Right ventricle myocardium superior (tissue), 1 donor: ENCODE measurements at places on chromosomes 11 and 22. TPM values are rescaled to one million over a fixed set of nuclear protein-coding genes. Genes with fewer than 3 reads are reported as not detected.

Gene FGF19
- not detected for total RNA-seq

GRCh38 chr22:36853407-36854099 lies 7.3 kb upstream of the NCF4 start:
- DNase-seq = peak; percentile 86

- no peak for DNase-seq
These were observed 115.2 kb upstream of the PITPNB start for GRCh38 chr22:28034145-28034759.

DNA sequence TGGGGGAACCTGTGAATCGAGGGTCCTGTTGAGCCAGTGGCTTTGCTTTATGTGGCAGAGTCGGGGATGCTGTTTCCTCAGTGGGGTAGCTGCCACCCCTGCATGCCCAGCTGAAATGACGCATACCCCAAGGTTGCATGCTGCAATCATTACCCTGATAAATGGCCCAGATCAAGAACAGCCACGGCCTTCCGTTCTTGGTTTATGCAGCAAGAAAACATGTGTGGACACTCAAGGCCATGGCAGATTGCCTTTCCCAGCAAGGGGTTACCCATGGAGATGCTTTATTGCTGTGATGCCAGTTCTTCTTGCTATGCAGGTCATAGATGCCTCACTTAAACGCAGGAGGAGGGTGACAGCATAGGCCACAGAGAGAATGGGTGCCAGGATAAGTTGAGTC lies 14.3 kb upstream of the SREBF2 start:
- DNase-seq = no peak

DNA sequence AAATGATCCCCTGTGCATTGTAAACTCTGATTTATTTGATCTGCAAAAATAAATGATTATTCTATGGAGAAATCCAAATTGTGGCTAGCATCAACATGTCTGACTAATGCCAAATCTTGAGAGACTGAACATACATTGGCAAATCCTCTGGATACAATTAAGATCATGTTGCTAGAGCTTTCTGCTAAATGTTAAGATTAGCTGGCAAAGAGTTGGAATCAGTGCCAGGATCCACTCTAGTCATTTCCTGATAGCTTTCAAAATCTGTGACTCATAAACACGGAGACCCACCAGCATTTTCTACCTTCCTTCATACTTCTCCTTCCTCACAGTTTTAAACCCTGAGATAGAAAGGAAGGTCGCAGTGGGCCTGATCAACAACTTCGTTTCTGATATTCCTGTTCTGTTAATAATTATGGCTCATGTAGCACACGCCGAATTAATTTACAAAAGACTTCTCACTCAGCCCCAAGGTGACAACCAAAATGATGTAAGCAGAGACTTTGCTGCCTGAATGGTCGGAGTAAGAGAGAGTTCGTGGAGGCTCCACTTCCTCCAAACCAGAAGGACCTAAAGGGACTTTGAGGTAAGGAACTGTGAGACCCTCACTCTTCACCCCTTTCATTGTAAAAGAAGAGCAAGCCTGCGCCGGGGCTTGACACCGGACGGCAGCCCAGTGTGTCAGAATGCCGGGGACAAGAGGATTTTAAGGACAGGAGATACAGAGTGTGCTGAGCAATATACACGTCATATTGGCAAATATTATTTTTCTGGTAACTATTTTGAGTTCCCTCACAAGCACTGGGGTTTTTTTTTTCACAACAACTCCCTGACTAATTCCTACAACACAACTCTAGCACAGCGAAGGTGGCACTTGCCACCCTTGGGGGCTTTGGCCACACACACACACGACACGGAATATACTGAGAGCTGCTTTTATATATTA lies 42.0 kb downstream of the SERPINH1 start:
- no peak for DNase-seq

DNA sequence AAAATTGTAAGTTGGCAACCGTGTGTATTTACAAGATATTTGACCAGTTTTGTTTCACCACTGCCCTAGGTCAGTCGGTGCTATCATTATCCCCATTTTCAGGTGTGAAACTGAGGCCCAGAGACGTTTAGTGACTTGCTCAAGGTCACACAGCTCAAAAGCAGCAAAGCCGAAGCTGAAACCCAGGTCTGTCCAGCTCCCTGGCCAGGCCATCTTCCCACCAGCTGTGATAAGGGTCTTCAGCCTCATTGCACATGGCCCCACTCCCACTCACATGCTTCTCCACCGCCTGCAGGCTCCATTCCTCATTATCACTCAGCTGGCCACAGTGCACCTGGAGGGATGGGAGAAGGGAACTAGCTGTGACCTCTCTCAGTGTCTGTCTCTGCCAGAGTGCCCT lies 83.2 kb downstream of the PDE2A start:
- DNase-seq = no peak

- DNase-seq = no peak
These were observed 73.3 kb downstream of the TRMU start for GRCh38 chr22:46408568-46409506.

- DNase-seq = no peak
These were observed 6.3 kb downstream of the FDX1 start for GRCh38 chr11:110435780-110436717.

Gene LRP4
- 20.3 TPM for total RNA-seq

Gene KIF18A
- 0.16 TPM for total RNA-seq

GRCh38 chr22:39359659-39360195 lies 9.9 kb downstream of the SYNGR1 start:
- DNase-seq = peak; percentile 13

GRCh38 chr22:26372890-26373289 lies 56.2 kb upstream of the ASPHD2 start:
- no peak for DNase-seq

DNA sequence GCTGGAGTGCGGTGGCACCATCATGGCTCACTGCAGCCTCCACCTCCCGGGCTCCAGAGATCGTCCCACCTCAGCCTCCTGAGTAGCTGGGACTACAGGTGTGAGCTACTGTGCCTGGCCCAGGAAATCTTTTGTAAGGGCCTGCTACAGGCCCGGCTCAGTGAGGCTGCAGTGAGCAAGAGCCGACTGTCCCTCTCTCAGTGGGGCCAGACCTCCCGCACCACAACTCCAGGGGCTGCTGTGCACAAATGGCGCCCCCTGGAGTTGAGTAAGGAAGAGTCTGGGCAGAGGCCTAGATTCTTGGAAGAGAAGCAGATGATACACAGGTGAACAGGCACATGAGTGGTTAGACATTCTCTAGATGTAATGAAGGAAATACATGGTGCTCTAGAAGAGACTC lies 7.0 kb downstream of the SERHL2 start:
- peak; percentile 26 for DNase-seq

DNA sequence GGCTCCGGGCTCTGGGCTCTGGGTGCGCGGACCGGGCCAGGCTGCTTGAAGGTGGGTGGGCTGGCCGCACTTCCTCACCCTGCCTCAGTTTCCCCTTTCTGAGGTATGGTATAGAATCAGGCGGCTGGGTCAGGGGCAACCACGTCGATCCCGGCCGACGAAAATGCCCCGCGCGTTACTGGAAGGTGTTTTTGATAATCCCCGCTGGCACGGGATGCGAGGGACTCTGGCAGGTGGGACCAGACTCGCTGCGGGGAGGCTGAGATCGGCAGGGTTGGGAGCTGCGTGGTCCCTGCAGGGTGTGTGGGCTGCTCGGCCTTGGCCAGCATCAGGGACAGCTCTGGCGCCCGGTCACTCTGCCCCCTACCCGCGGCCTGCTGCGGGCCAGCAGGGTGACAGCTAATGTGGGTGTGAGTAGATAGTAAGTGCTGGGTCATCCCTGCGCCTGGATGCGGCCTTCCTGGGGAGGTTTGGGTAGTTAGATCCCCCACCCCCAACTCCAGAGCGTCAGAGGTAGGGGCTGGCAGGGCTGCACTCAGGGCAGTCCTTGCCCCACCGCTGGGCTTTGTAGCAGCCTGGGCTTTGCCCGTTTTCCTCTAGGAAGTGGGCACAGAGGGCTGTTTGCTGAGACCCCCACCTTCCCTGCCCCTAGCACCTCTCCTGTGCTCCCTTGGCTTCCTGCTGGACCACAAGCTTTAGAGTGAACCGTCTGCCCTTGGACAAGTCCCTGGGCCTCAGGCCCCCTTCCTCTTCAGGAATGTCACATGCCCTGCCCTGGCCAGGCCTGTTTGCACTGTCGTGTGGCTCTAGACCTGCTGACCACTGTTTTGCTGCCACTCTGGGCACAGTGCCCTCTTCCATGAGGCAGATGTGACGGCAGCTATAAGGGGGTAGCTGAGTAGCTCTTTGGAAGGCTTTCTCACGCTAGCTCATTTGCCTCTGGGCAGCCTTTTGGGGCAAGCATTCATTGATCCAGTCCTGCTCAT lies 579 bp downstream of the TANGO2 start:
- peak; percentile 84 for DNase-seq

DNA sequence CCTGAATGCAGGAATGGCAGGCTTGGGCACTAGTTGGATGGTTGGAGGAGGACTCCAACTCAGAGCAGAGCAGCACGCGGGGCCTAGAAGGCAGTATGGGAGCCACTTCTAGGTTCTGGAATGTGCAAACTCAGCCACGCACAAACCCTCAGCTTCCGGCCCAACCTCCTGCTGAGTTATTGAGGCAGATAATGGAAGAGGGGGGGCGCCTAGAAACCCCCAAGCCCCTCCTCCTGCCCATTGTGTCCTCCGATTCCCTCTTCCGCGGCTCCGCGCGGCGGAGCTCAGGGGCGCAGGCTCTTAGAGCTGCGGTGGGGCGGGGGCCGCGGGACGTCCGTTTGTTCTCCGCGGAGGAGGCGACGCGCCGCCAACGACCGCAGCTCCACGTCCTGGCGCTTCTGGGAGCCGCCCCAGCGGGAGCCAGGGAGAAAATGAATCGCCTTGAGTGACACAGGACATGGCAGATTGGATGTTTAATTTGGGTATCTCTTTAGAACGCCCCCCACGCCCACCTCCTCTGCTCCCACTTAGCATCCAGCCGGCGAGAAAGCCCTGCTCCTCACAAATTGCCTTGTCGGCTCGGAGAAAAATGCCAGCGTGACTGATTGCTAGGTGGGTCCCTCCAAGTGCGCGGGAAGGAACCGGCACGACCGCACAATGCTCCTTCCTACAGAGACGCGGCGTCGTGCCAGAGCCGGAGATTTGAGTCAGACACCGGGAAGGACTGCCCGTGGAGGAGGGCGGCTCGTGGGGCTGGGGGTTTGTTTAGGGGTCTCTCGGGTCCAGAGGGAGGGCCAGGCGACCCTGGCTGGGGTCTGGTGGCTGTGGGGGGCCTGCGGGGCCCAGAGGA lies 144.6 kb downstream of the NECTIN1 start:
- DNase-seq = peak; percentile 61

Gene CYTH4
- 7.0 TPM for total RNA-seq

DNA sequence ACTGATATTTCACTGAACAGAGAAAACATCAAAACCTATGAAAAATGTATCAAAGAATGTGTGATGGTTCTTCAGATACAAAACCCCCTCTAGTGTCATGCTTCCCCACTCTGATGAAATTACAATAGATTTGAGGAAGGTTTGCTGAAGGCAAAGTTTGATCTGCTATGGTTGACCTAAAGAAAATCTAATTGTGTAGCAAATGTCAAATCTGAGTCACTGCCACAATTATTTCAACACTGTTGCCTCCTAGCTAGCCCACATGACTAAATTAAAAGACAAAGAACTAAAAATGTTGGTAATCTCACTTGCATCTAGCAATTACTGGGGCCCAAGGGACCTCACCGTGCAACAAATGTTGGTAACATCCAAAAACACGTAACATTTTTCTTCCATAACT lies 728.0 kb downstream of the DLG2 start:
- DNase-seq = no peak

Gene C11orf97
- total RNA-seq = not detected

Gene ROBO4
- 21.9 TPM for total RNA-seq

DNA sequence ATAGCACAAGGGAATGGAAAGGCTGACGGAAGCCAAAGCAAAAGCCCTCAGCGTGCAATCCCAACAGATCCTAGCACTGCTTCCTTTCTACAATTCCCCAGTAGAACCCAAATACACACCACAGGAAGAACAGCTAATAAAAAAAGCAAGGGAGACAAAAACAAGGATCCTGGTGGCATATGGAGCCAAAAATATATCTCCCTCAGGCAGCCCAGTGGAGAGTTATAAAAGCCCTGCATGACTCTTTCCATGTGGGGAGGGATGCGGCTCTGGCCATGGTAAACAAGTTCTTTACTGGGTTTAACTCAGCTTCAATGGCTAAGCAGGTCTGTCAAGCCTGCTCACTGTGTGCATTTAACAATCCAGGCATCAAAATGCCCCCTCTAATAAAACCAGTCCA lies 88.1 kb downstream of the PIWIL4 start:
- DNase-seq = no peak

GRCh38 chr22:45009606-45010531 lies at the start of gene PHF21B:
PHF21B (minus strand) TSS chr22:45010005; CDS start chr22:45009549, 456 bp downstream.
- DNase-seq = peak; percentile 61
